ENCODE measurements at places on chromosomes 6 and 20. TPM values are rescaled to one million over a fixed set of nuclear protein-coding genes. Genes with fewer than 3 reads are reported as not detected.

SLC22A2 gene
- not detected for total RNA-seq

RIMS4 gene
- total RNA-seq: under 0.01 TPM

SASH1 gene
- 38.6 TPM for total RNA-seq

KIF25 gene
- total RNA-seq: 0.26 TPM

GABRR1 gene
- not detected for total RNA-seq

Data from fibroblast of lung (primary cell).